Activated CD8-positive, alpha-beta T cell treated with anti-CD3 and anti-CD28 coated beads, Interleukin-2, amount 10 ng/mL, durations not matched to agents 7 days and 5 days (primary cell): ENCODE measurements at places on chromosomes 13 and 19. TPM values are rescaled to one million over a fixed set of nuclear protein-coding genes. Genes with fewer than 3 reads are reported as not detected.

The LGALS4 gene
- total RNA-seq = 1.6 TPM

The ADAMTSL5 gene
- total RNA-seq = 2.8 TPM

The N4BP2L2 gene
- total RNA-seq = 111 TPM

The CERS1 gene
- not detected for total RNA-seq

The SLC25A41 gene
- total RNA-seq = 0.16 TPM

The PALM3 gene
- total RNA-seq = not detected

The TUBA3C gene
- not detected for total RNA-seq

The SIGLEC6 gene
- total RNA-seq = not detected

The LAIR2 gene
- total RNA-seq = 1.4 TPM

The HIPK4 gene
- total RNA-seq = not detected

The LRP3 gene
- total RNA-seq = not detected

The POU4F1 gene
- 0.13 TPM for total RNA-seq

The PCP2 gene
- total RNA-seq = 0.63 TPM

DNA sequence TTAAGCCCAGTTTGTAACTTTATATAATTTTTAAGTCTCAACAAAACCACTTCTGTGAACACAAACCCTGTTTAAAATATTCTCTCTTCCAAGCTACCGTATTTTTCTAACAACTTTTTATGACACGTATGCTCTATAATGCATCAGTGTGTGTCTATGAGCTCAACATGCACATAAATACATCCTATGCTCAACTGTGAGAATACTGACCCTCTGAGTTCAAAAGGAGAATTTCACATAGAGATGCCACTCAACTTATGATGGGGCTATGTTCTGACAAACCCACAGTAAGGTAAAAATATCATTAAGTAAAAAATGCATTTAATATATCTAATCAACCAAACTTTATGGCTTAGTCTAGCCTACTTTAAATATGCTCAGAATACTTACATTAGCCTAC lies 1139.7 kb upstream of the SPRY2 start:
- no peaks in the 10 kb centered on the region for H3K36me3 ChIP-seq
- H3K4me1 ChIP-seq = no peaks in the 10 kb centered on the region
- H3K4me3 ChIP-seq = no peak overlapping the region
- no peaks in the 10 kb centered on the region for H3K27me3 ChIP-seq
- DNase-seq = no peak

DNA sequence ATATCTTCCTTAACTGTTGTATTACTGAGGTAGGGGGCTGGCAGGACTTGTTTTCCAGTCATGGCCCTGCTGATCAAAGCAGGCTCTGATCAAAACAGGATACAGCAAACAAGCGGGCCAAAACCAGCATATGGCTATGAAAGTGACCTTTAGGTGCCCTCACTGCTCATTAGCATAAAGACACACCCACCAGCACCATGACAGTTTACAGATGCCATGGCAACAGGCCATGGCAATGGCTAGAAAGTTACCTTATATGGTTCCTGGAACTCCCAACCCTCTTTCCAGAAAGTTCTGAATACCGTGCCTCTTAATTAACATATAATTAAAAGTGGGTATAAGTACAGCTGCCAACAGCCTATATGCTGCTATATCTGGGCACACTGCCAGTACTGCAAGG lies 551.4 kb upstream of the SGCG start:
- DNase-seq = no peak
- no peak overlapping the region for H3K4me3 ChIP-seq
- no peaks in the 10 kb centered on the region for H3K36me3 ChIP-seq

DNA sequence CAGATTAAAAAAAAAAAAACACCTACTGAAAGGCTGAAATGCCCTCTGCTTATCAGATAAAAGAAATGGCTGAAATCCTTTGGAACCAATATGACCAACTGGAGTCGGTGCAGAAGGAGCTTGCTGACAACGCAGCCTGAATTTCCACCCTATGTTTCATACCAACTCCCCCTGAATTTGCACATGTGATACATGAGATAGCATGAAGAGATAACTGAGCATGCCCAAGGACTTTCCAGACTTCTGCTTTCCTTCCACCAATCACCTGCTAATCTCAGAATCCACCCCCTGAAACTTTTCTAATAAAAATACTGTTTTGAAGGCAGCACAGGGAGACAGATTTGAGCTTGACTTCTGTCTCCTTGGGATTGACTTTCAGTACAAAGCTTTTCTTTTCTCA lies 32.2 kb upstream of the WDFY2 start:
- no peak overlapping the region for H3K4me3 ChIP-seq
- H3K27ac ChIP-seq = no peak overlapping the region
- peaks cover 3% of the 10 kb centered on the region for H3K4me1 ChIP-seq
- no peak for DNase-seq
- no peaks in the 10 kb centered on the region for H3K36me3 ChIP-seq

GRCh38 chr19:12796146-12797071 lies 5.1 kb downstream of the JUNB start:
- peak; percentile 84 for DNase-seq
- H3K27ac ChIP-seq = peak overlapping the region; percentile 82
- H3K36me3 ChIP-seq = peaks cover 21% of the 10 kb centered on the region
- peak overlapping the region; percentile 63 for H3K4me3 ChIP-seq

DNA sequence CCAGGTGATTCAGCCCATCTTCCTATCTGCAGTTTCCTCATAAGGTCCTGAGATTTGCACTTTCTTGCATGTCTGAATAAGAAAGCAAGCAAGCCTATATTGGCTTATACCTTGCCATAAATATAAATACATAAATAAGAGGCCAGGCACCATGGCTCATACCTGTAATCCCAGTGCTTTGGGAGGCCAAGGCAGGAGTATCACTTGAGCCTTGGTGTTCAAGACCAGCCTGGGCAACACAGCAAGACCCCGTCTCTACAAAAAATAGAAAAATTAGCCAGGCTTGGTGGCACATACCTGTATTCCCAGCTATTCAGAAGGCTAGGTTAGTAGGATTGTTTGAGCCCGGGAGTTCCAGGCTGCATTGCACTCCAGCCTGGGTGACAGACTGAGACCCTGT lies 5.5 kb upstream of the GPATCH1 start:
- H3K4me1 ChIP-seq = peaks cover 8% of the 10 kb centered on the region
- H3K36me3 ChIP-seq = no peaks in the 10 kb centered on the region
- DNase-seq = no peak
- H3K27ac ChIP-seq = no peak overlapping the region

GRCh38 chr13:111872475-111873150 lies 194.3 kb upstream of the SOX1 start:
- no peaks in the 10 kb centered on the region for H3K27me3 ChIP-seq
- no peak overlapping the region for H3K27ac ChIP-seq
- no peak overlapping the region for H3K4me3 ChIP-seq
- no peaks in the 10 kb centered on the region for H3K36me3 ChIP-seq

DNA sequence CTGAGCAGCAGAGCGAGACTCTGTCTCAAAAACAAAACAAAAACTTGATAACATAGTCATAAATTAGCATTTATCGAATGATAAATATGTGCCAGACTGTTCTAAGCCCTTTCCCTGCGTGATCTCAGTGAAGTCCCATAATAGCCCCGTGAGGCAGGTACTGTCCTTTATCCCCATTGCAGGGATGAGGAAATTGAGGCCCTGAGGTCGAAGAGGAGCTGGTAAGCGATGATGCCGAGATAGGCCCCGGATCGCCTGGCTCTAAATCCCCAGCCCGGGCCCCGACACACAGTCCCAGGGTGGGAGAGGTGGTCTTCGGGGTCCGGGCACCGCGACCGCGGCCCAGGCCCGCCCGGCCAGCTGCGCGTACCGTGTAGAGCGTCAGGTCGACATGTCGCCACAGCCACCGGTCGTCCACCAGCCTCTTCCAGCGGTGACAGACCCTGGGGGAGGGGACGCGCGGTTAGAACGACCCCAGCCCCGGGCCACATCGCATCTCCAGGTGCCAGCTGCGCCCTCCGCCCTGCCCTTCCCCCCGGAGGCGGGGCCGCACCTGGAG lies 625 bp downstream of the FBXL12 start:
- H3K27ac ChIP-seq = peak overlapping the region; percentile 97
- H3K4me1 ChIP-seq = peaks cover 36% of the 10 kb centered on the region
- no peak for DNase-seq
- H3K27me3 ChIP-seq = no peaks in the 10 kb centered on the region
- H3K4me3 ChIP-seq = peak overlapping the region; percentile 92

- no peaks in the 10 kb centered on the region for H3K36me3 ChIP-seq
- peaks cover 6% of the 10 kb centered on the region for H3K4me1 ChIP-seq
- H3K27me3 ChIP-seq = no peaks in the 10 kb centered on the region
- DNase-seq = no peak
Observed at GRCh38 chr19:11054628-11055027, 34.6 kb upstream of the LDLR start.

DNA sequence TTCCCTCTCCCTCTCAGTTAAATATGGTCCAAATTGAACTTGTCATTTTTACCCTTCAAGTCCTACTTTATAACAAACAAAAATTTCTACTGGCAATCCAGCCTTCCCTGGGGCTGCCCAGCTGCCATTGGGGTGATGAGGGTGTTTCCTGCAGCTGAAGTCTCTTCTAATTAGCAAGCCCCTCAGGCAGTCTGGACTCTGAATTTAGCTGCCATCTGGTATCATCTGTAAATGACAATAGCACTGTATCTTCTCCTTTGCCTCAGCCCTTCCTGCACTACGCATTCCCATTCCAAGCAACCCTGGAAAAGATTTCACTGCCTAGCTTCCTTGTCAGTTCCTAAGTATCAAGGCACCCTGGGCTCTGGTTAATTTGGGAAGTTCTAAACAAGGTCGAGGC lies 331.1 kb upstream of the KLF12 start:
- H3K27me3 ChIP-seq = no peaks in the 10 kb centered on the region
- no peaks in the 10 kb centered on the region for H3K36me3 ChIP-seq
- no peaks in the 10 kb centered on the region for H3K4me1 ChIP-seq
- no peak for DNase-seq

- DNase-seq = no peak
- H3K36me3 ChIP-seq = no peaks in the 10 kb centered on the region
- no peaks in the 10 kb centered on the region for H3K4me1 ChIP-seq
- H3K4me3 ChIP-seq = no peak overlapping the region
- H3K27ac ChIP-seq = no peak overlapping the region
Observed at GRCh38 chr13:93515267-93515666, 288.7 kb downstream of the GPC6 start.

- H3K27me3 ChIP-seq = no peaks in the 10 kb centered on the region
- peak overlapping the region; percentile 89 for H3K4me3 ChIP-seq
- H3K36me3 ChIP-seq = peaks cover 22% of the 10 kb centered on the region
- DNase-seq = peak; percentile 44
Observed at GRCh38 chr13:108214441-108215271, 680 bp downstream of the LIG4 start.

- no peaks in the 10 kb centered on the region for H3K4me1 ChIP-seq
- H3K27ac ChIP-seq = no peak overlapping the region
- H3K4me3 ChIP-seq = no peak overlapping the region
Observed at GRCh38 chr19:49710372-49710951, 19.5 kb downstream of the CPT1C start.

GRCh38 chr19:16076958-16077611 lies 790 bp downstream of the TPM4 start:
- H3K36me3 ChIP-seq = peaks cover 48% of the 10 kb centered on the region
- H3K27me3 ChIP-seq = no peaks in the 10 kb centered on the region
- H3K4me3 ChIP-seq = peak overlapping the region; percentile 82
- no peak for DNase-seq
- H3K4me1 ChIP-seq = peaks cover 73% of the 10 kb centered on the region

DNA sequence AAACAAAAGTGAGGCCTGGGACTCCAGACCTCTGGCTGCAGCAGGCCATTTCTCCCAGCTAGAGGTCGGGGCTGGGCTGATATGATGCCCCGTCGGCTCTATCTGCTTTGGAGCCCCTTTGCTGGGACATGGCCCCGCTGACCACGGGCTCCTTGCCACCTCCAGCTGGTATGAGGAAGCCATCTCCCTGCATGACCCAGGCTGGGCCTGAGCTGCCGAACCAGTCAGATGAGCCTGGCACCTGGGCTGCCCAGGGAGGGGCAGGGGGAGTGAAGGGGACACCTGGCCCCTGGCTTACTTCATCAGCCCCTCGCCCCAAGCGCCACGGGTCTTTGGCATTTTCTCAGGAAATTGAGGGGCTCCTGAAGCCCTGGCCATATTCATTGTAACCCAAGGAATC lies 7.8 kb downstream of the ZSWIM4 start:
- no peak overlapping the region for H3K4me3 ChIP-seq
- H3K27ac ChIP-seq = no peak overlapping the region
- H3K36me3 ChIP-seq = peaks cover 11% of the 10 kb centered on the region
- peaks cover 8% of the 10 kb centered on the region for H3K4me1 ChIP-seq

- peaks cover 4% of the 10 kb centered on the region for H3K4me1 ChIP-seq
- no peak overlapping the region for H3K4me3 ChIP-seq
- H3K27ac ChIP-seq = no peak overlapping the region
- H3K27me3 ChIP-seq = no peaks in the 10 kb centered on the region
Observed at GRCh38 chr13:107450931-107451330, 764.4 kb downstream of the LIG4 start.

GRCh38 chr19:45170146-45171106 lies 7.6 kb downstream of the TRAPPC6A start:
- no peak for DNase-seq
- peak overlapping the region; percentile 72 for H3K4me3 ChIP-seq
- peaks cover 67% of the 10 kb centered on the region for H3K4me1 ChIP-seq
- H3K27me3 ChIP-seq = no peaks in the 10 kb centered on the region

- peak overlapping the region; percentile 46 for H3K27ac ChIP-seq
- H3K4me3 ChIP-seq = no peak overlapping the region
- peaks cover 29% of the 10 kb centered on the region for H3K4me1 ChIP-seq
- no peaks in the 10 kb centered on the region for H3K27me3 ChIP-seq
- no peak for DNase-seq
Observed at GRCh38 chr19:49831592-49831991, 13.5 kb downstream of the MED25 start.

DNA sequence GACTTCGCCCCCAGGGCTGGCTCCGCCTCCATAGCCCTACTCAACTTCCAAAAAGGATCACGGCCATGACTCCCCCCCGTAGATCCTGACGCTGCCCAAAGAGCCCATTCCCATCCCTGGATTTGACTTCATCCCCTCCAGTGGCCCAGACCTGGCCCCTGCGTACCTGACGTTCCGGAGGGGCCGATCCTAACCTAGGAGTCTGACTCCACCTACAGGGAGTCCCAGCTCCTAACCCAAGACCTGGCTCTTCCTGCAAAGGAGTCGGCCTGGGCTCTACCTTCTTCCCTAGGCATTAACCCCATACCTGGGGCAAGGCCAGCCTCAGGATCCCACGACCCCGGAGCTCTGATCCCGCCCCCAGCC lies 10.8 kb downstream of the STAP2 start:
- H3K4me1 ChIP-seq = peaks cover 32% of the 10 kb centered on the region
- DNase-seq = no peak
- H3K27me3 ChIP-seq = peaks cover 4% of the 10 kb centered on the region
- peaks cover 12% of the 10 kb centered on the region for H3K36me3 ChIP-seq

- no peaks in the 10 kb centered on the region for H3K27me3 ChIP-seq
- no peak overlapping the region for H3K27ac ChIP-seq
- H3K36me3 ChIP-seq = peaks cover 78% of the 10 kb centered on the region
- DNase-seq = peak; percentile 61
- H3K4me1 ChIP-seq = peaks cover 19% of the 10 kb centered on the region
- H3K4me3 ChIP-seq = no peak overlapping the region
Observed at GRCh38 chr19:17205237-17206140, 9.7 kb upstream of the USE1 start.

- H3K4me1 ChIP-seq = peaks cover 50% of the 10 kb centered on the region
- no peak overlapping the region for H3K27ac ChIP-seq
- peak; percentile 42 for DNase-seq
- peaks cover 12% of the 10 kb centered on the region for H3K36me3 ChIP-seq
- H3K4me3 ChIP-seq = peak overlapping the region; percentile 78
Observed at GRCh38 chr19:49442354-49442753, 1.0 kb upstream of the SLC17A7 start.

GRCh38 chr13:30806784-30807183 lies 71.4 kb downstream of the ALOX5AP start:
- peaks cover 15% of the 10 kb centered on the region for H3K4me1 ChIP-seq
- no peak overlapping the region for H3K27ac ChIP-seq
- DNase-seq = no peak
- no peak overlapping the region for H3K4me3 ChIP-seq
- H3K36me3 ChIP-seq = no peaks in the 10 kb centered on the region
- H3K27me3 ChIP-seq = peaks cover 7% of the 10 kb centered on the region
